ENCODE measurements at places on chromosomes 4 and X.

GRCh38 chr4:3730422-3731190 is 35.6 kb upstream of the ADRA2C start:
- no peak for DNase-seq

DNA sequence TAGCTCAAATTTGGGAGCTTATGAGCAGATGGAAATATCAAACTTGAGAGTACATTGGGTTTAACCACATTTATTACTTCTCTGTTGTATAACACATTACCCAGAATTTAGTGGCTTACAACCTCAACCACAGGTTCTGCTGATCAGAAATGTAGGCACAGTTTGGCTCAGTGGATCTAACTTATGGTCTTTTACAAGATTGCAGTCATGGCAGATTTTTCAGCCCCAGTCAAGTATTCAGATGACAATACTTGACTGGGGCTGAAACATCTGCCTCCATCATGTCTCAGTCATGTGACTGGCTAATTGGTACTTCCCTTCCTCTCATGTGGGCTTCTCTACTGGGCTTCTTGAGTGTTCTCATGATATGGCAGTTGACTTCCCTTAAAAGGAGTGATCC is 44.0 kb upstream of the ADAD1 start:
- DNase-seq, result no peak

DNA sequence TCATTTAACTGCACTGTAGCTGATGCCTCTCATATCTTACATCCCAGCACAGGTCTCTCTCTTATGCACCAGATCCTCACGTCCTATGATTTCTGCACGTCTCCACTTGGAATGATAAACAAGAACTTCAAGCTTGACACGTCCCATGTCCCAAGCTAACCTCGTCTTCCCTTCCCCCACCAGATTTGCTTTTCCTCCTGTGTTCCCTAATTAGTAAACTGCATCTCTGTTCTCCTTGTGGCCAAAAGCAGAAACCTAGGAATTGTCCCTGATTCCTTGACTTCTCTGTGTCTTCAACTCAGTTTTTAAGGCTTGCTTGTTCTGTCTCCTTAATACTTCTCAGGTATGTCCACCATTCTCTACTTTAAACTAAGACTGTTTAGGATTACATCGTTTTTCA is 171.9 kb downstream of the BMPR1B start:
- no peak for DNase-seq

GRCh38 chrX:121455890-121456289 is 408.5 kb downstream of the GLUD2 start:
- DNase-seq, result no peak

DNA sequence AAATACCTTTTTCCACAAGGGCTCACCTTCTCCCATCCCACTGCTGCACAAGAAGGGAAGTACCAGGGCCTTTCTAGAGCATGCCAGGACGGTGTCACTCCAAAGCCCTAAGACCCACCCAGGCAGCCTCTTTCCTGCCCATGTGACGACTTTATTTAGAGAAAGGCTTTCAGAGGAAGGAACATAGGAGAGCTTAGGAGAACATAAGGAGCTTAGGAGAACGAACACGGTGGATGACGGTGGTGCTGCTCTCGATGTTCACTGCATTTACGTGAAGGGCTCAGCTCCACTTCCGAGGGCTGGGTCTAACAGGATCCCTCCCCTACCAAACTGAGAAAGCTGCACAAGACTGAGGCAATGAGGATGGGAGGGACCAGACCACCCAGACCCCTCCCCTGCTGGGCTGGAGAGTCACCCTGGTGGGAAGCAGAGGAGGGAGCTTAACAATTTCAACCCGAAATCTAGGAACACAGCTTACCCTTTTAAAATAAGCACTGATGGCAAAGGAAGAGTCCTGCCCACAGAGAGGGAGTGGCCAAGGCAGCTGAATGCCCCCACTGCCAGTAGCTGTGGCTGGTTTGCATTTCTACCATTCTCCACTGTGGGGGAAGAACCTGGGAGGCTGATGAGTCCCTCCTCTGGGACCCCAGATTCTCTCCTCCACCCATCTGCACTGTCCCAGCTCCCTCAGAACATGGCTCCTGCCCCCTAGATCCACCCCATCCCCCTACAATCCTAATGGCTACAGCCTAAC is 29.8 kb downstream of the ZFYVE28 start:
- no peak for DNase-seq

All from vagina (tissue), 2 donors.